ENCODE measurements at places on chromosomes 2 and 18.

- no peak for DNase-seq
Observed at GRCh38 chr2:172988728-172989127, 86.9 kb upstream of the MAP3K20 start.

- DNase-seq, result no peak
Observed at GRCh38 chr2:122236152-122236874, 480.9 kb downstream of the TSN start.

GRCh38 chr2:64699712-64700111, 46.0 kb upstream of the SERTAD2 start:
- peak; percentile 52 for DNase-seq

GRCh38 chr2:45102579-45103117, 93.4 kb upstream of the SIX2 start:
- no peak for DNase-seq

- no peak for DNase-seq
Observed at GRCh38 chr2:69505710-69506109, 68.5 kb upstream of the NFU1 start.

DNA sequence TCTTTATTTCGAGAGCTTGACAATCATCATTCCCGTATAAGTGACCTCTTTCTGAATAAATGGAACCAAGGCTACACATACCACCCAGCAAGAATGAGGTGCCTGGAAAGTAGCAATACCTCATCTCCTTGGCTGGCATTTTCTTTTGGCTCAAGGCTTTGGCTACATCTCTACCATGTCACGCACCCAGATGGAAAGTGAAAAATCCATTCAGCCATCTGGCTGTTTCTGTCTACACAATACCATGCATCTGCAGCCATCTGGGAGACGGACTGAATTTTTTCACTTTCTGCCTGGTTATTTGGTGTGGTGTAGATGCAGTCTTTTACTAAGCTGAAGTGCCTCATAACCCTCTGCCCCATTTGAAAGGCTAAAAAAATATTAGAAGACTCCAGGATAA, 566.9 kb downstream of the BCL11A start:
- no peak for DNase-seq

GRCh38 chr2:118493213-118493612, 354.2 kb downstream of the EN1 start:
- DNase-seq, result no peak

DNA sequence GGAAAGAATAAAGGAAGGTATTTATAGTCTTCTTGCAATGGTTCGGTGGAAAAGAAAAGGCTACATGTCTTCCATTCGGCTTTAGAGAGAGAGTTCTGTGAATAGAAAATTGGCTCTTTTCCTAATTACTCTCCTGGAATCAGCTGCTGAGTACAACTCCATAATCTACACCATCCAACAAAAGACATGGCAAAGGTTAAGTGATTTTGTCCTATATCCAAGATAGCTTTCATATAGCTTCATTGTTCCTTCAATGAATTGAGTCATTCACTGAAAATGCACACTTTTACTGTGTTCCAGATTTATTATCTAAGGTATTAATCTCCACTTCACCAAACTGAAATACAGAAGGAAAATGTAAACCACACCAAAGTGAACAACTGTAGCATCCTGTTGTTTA, 514.5 kb downstream of the LRRTM4 start:
- no peak for DNase-seq

- DNase-seq, result no peak
Observed at GRCh38 chr18:48828691-48829442, 121.9 kb downstream of the SMAD7 start.

GRCh38 chr2:190996338-190996946, 17.5 kb downstream of the STAT1 start:
- peak; percentile 64 for DNase-seq

DNA sequence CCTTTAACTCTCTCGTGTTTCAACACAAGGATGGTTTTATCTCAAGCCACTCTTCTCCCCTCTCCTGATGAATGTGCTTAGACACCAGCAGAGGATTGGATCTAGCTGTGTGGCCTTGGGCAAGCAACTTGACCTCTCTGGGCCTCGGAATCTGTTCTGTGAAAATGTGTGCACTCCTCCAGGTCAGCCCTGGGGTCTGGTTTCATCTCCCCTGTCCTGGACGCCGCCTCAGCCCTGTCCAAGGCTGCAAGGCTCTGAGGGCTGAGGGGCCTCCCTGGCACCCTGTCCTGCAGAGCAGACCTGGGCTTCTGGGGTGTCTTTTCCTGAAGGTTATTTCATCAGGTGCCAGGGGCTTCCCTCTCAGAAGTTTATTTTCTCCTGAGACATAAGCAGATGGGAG, 28.5 kb downstream of the CNDP1 start:
- no peak for DNase-seq

DNA sequence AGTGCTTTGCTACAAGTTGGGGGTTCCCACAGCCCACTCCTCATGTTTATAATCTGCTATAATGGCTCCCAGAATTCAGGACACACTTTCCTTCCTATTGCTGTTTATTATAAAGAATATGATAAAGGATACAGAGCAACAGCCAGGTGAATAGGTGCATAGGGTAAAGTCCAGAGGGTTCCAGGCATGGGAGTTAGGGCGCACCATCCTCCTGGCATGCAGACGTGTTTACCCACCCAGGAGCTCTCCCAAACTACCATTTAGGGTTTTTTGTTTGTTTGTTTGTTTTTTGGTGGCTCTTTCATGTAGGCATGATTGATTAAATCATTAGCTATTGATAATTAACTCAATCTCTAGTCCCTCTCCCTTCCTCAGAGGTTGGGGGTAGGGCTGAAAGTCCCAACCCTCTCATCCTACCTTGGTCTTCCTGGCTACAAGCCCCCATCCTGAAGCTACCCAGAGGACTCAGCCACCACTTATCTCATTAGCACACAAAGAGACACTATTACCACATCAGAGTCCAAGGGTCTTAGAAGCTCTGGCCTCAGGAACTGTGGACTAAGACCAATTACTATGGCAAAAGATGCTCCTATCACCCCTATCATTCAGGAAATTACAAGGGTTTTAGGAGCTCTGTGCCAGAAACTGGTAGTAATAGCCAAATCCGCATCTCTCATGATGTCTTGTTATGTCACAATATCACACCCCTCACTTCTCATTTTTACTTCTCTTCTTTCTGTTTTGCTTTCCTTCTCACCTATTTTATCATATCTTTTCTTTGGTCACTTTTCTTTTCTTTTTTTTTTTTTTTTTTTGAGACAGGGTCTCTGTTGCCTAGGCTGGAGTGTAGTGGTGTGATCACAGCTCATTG, 154.9 kb upstream of the TTC39C start:
- DNase-seq, result no peak

GRCh38 chr2:146852661-146853060, 992.2 kb upstream of the ACVR2A start:
- no peak for DNase-seq

DNA sequence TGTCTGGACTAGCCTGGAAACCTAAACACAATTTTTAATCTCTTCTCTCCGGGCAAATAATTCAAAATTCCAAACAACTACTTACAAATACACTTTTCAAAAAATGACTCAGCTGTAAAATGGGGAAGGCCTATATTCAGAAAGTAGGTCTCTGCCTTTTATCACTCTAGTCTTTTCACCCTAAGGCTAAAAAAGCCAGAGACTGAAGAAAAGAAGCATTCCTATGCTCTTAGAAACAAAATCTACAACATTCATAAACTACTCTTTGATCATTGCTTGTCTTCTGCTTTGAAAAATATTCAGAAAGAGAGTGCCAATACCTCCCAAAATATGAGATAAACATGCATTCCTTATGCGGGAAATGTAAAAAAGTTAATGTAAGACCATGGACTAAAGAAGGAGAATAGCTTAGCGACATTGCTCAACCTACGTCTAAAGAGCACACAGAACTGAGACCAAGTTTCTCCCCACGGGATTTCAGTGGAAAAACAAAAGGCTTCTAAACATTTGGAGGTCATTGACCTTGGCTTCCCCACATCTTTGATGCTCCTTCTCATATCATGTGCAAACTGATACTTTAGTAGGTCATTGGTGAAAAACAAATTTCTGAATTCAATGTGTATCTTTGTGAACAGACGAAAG, 74.4 kb upstream of the EPB41L3 start:
- no peak for DNase-seq

- DNase-seq, result no peak
Observed at GRCh38 chr2:226934546-226935201, 98.8 kb downstream of the RHBDD1 start.

- DNase-seq, result no peak
Observed at GRCh38 chr2:165044505-165045303, 89.4 kb upstream of the SLC38A11 start.

DNA sequence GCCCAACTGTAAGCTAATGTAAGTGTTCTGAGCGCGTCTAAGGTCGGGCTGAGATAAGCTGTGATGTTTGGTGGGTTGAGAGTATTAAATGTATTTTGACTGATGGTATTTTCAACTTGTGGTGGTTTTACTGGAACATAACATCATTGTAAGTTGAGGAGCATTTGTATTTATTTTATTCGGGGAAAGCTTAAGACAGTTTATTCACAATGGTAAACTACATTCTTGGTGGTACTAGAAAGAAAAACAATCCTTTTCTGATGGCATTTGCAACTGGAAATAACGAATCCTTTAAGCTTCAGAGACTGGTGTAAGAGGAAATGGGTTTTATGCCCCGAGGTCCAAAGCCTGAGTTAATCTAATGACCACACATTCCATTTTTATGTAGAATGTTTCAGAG, 283.3 kb upstream of the NETO1 start:
- DNase-seq, result no peak

DNA sequence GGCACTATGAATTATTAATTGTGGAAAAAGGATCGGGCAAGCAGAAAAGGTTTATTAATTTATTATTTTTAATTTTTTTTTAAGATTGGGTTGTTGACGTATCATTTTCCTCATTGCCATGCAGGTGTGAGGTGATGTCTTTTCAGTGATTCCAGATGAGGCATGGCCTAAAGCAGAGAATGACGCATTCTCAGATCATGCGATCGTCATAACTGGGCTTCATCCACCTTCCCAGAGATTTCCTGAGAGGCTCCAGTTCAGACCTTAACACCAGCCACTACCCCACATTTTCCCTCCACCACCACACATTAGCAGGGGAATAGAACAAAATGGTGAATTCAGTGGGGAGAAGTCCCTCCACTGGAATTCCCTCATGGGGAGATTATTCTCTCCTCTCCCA, 518.4 kb upstream of the SPHKAP start:
- DNase-seq, result no peak

DNA sequence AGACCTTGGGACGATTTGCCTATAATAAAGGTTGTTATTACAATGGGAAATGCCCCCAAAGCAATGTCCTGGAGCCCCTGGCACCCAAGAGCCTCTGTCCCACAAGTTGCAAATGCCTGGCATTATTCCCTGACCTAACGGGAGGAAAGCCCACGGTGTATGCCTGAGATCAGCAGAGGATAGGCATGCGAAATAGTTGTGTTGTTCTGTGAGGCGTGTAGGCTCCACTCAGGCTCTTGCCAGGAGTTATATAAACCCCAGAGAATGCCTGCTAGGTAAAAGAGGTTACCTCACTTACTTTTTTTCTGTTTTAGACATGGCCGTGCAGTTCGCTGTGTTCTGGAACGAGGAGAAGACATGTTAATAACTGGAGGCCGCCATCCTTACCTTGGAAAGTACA, 52.1 kb downstream of the AOX1 start:
- no peak for DNase-seq

DNA sequence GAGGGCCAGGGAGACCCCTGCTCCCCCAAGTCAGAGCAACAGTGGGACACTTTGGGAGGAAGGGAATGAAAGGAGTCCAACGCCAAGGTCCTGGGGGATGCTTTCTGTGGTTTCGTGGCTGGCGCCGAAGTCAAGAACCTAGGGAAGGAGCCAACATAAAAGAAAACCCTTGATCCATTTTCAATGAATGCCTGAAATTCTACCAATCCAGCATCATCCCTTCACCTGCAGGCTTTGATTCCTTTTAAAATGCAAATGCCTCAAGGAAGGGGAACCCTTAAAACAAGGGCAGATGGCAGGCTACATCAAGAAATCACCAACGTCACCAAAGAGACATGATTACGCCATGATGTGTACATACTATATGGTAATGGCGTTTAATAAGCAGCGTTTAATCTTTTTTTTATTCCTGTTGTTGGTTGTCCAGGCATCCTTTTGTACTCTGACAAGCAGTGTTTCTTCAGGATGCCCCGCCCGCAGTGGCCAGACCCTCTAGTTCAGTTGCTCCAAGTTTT, 123.3 kb upstream of the SLC1A4 start:
- DNase-seq, result no peak

DNA sequence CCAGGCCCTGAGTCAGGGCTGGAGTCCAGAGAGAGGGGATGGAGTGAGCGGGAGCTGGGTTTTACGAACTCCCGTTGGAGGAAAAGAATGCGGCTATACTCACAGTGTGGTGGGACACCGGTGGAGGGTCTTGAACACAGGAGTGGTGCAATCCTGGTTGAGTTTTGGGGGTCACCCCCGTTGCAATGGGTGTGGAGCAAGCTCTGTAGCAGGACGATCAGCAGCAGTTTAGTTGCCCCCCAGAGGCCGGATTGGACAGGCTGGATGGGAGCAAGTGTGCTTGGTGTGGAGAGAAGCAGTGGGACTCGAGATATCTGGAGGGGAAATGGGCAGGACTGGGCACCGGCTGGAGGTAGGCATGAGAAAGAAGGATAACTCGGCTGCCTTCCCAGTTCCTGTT, 72.3 kb upstream of the TWIST2 start:
- DNase-seq, result no peak

- DNase-seq, result no peak
Observed at GRCh38 chr2:162103443-162104009, 29.5 kb upstream of the DPP4 start.

DNA sequence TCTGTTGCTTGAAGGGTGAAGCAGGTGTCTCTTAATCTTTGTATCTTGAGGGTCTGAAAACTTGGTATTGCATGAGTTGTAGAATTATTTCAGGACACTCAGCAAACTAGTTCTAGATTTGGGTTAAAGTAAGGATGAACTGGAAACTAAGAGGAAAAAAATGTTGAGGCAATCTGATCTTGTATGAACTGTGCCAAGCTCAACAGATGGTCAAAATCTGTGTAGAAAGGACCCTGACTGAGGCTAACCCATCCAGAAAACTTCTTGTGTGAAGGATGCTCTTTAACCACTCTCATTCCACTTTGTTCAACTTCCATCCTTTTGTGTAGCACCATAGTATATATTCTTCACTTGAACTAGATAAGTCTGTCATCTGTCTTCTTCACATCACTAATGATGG, 861.7 kb downstream of the SLC4A3 start:
- DNase-seq, result no peak

DNA sequence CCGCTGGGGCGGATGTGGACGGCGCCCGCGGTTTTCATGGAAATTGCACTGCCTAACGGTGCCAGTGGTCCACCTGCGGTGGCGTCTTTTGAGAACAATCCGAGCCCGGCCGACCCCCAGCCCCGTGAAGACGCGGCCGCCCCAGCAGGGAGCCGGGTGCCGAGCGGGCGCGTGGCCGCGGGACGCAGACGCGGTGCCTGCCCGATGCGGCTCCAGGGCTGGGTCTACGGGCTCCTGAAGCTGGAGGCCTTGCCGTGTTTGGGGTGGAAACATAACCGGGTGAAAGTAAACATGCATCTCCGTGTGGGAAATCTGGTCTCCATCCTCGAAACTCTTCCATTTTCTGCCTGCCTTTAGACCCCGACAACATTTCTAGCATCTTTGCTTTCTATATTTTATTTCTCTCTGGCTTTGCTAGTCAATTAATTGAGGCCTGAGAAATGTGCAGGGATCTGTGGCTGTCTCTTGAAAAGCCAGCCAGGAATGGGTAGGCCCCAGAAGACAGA, 572 bp downstream of the INPP4A start:
- no peak for DNase-seq

- DNase-seq, result no peak
Observed at GRCh38 chr2:235836491-235836911, 331.7 kb downstream of the GBX2 start.

- no peak for DNase-seq
Observed at GRCh38 chr18:48733643-48734253, 194.9 kb downstream of the CTIF start.

- no peak for DNase-seq
Observed at GRCh38 chr2:214649440-214650205, 159.9 kb downstream of the BARD1 start.
